Right ventricle myocardium superior (tissue), 1 donor: ENCODE measurements at places on chromosomes 4 and X.

DNA sequence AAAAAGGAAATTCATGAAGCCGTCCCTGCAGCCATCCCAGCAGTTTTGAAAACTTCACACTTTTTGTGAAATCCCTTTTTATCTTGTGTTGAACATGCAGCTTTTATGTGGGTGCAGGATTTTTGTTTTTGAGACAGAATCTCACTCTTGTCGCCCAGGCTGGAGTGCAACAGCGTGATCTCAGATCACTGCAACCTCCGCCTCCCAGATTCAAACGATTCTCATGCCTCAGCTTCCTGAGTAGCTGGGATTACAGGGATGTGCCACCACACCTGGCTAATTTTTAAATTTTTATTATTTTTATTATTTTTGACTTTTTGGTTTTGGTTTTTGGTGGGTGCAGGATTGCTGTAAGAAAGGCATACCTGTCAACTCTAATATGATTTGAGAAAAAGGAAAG, 8.0 kb upstream of the MSMO1 start:
- no peak for DNase-seq

GRCh38 chr4:142535009-142535408, 311.1 kb downstream of the INPP4B start:
- DNase-seq: no peak

DNA sequence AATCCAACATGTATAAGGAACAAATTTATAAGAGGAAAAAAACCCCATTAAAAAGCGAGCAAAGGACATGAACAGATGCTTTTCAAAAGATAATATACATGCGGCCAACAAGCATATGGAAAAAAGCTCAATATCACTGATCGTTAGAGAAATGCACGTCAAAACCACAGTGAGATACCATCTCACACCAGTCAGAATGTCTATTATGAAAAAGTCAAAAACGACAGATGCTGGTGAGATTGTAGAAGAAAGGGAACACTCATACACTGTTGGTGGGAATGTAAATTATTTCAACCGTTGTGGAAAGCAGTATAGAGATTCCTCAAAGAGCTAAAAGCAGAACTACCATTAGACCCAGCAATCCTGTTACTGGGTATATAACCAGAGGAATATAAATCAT, 465.4 kb downstream of the TMA16 start:
- no peak for DNase-seq

GRCh38 chr4:74716436-74716765, 77.9 kb downstream of the BTC start:
- DNase-seq: no peak

- DNase-seq: no peak
Observed at GRCh38 chr4:25970691-25971432, 56.8 kb downstream of the SMIM20 start.

DNA sequence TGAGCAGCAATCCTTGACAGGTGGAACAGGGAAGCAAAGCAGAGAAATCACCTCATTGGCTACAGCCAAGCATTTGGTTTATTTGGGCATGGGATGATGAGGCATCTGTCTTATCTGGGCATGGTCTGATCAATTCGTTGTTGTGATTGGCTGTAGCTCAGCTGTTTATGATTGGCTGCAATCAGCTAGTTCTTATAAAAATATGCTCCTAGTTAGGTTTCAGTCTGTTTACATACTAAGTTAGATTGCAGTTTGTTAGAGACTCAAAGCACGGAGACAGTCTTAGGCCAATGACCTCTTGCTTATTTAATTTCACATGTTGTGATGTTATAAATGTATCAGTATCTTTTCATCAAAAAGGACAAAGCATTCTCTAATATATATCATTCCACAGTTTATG, 312.0 kb downstream of the PDGFC start:
- DNase-seq: no peak

DNA sequence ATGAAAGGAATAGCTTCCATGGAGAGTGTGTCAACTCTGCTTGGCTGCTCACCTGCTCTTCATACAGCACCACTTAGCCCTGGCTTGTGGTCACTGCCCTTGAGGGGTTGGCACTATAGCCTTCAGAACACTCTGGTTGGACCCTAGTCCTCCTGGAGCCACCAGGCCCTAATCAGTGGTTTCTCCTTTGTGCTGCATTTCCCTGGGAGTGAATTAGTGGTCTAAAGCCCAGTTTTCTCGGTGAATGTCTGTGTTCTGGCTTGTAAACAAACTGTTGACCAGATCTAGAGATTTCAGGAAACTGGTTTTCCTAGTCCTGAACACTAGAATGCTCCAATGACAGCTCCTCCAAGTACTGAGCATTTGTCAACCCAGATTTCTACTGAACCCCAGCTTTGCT, 28.6 kb upstream of the TMEM154 start:
- no peak for DNase-seq

GRCh38 chr4:80015407-80016189, 57.4 kb downstream of the ANTXR2 start:
- DNase-seq: no peak

DNA sequence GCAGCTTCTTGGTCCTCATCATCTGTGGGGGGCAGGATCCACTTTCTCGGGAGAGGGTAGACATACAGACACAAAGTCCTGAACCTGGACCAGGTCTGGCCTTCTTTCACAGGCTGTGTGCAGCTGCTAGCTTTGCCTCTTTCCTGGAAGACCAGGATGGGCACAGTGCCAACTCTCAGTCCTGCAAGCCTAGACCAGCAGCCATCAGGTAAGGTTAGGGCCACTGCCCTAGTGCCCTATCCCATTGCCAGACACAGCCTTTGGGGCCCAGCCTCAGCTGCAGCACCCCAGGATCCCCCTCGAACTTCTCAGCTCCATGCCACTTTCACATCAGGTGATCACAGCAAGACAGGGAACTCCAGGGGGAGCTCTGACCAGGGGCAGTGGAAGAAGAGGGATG, 38.4 kb downstream of the ZNF185 start:
- DNase-seq: no peak

GRCh38 chrX:102341867-102342266, 94.9 kb downstream of the NXF2 start:
- DNase-seq: no peak
